Right ventricle myocardium superior (tissue), 1 donor: ENCODE measurements at places on chromosomes 5 and 9. TPM values are rescaled to one million over a fixed set of nuclear protein-coding genes. Genes with fewer than 3 reads are reported as not detected.
A peak's percentile ranks its signal among the peaks of the same experiment; 100 is the strongest.

DNA sequence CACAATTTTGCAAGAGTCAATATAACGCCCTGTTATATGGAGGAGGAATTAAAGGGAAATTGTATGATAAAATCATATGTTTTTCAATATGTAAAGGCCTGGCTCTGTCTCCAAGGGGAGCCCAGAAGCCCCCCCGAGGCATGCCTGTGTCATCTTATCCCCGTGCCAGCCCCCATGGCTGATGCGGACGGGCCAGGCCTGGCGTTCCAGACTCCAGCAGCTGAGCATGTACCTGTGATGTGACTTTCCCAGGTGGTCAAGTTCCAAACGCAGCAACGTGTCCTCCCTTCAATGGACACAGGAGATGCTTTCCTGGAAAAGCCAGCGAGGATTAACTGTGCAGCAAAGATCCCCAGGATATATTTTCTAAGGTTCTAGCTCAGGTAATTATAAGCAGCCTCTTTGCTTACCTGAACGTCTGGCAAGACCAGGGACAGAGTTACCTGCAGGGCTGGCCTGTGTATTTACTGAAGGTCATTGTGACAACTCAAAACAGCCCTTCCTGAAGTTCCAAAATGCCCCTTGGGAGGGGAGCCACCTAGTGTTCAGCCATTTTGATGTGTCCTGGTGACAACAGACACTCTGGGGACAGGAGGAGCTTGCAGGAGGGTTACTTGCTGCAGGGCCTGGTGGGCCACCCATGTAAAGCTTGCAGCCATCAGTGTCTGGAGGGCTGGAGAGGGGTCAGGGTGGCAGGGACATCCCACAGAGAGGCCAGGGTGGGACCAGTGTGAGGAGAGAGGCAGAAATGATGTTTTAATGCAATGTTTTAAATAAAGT lies 53.3 kb upstream of the RNU6ATAC start:
- DNase-seq: peak; percentile 33

The PCDH1 gene
- total RNA-seq: 15.8 TPM

DNA sequence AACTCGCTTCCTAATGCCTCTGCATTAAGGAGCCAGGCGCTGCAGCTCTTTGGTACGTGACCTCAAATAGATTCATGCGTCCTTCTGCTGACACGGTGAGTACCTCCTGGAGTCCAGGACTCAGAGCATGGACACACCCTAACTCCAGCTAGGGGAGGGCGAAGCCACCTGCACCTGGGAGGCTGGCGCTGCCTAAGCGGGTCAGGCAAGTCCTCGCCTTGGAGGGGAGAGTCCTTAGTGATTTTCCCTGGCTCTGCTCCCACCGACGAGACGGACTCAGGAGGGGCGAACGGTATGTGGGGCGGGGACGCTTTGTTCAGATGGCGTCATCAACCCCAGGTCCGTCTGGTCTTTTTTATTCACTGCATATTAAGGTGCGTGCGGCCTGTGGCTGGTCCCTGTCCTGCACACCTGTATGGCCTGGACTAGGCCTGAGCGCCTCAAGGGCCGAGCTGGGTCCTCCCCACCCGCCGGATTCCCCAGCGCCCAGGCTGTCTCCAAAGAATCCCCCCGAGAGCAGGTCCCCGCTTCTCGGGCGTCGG lies 50.3 kb downstream of the NSUN2 start:
- no peak for DNase-seq

The FAM221B gene
- not detected for total RNA-seq

- no peak for DNase-seq
These were observed 116.0 kb upstream of the SMIM23 start for GRCh38 chr5:171669571-171669970.

DNA sequence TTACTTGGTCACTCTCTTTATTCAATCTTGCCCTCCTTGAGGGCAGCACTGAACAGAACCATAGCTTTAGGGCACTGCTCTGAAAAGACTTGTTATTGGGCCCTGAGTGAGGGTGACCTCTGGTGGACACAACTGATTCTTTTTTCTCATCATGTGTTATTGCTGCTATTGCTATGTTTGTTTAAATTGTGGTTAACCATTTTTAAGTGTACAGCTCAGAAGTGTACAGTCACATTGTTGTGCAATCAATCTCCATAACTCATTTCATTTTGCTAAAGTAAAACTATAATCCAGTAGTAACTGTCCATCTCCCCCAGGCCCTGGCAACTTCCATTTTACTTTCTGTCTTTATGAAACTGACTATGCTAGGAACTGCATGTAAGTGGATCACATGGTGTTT lies 351.1 kb upstream of the RIOK2 start:
- no peak for DNase-seq

- no peak for DNase-seq
These were observed 153.5 kb upstream of the KIF2A start for GRCh38 chr5:62152394-62153087.

The CARD9 gene
- 0.78 TPM for total RNA-seq

DNA sequence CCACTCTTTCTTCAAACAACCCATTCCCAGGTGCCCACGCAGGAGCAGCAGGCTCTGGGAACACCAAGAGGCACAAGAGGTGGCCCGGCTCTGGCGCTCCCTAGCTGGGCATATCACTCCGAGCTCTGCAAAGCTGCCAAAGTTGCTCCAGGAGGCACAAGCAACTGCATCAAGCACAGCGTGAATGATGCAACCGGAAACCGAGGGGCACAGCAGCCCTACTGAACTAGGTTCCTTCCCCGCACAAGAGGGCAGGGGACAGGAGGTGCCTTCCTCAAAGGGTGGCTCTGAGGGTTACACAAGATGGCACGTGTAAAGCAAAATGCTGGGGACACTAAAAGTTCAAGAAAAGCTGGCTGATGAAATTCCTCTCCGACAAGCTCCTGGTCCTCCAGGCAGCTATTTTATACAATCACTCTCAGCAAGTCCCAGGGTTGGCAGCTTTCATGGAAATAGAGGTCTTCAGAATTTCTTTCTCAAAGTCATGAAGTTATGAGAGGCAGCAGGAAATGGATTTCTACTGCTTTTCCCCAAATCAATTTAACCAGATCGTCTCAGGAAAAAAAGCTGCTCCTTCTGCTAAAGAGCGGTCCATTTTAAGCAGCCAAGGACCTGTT lies 22.9 kb downstream of the PSMB7 start:
- DNase-seq: peak; percentile 54

DNA sequence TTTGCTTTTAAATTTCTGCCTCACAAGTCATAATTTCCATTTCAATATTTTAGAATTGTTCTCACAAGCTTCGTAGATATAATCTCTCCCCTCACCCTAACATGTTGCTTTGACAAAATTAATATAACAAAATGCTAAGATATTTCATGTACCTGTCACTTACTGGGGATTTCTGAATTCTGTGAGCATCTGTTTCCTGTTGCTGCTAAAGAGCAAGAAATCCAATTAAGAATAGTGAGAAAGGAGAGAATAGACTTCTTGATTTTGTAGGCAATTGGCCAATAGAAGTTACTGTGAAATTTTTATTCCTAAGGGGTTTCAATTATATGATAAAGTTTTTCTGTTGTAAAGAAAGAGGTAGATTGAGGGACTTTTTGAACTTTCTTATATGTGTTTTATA lies 796.5 kb upstream of the ARRDC3 start:
- no peak for DNase-seq

The GLRA1 gene
- not detected for total RNA-seq

DNA sequence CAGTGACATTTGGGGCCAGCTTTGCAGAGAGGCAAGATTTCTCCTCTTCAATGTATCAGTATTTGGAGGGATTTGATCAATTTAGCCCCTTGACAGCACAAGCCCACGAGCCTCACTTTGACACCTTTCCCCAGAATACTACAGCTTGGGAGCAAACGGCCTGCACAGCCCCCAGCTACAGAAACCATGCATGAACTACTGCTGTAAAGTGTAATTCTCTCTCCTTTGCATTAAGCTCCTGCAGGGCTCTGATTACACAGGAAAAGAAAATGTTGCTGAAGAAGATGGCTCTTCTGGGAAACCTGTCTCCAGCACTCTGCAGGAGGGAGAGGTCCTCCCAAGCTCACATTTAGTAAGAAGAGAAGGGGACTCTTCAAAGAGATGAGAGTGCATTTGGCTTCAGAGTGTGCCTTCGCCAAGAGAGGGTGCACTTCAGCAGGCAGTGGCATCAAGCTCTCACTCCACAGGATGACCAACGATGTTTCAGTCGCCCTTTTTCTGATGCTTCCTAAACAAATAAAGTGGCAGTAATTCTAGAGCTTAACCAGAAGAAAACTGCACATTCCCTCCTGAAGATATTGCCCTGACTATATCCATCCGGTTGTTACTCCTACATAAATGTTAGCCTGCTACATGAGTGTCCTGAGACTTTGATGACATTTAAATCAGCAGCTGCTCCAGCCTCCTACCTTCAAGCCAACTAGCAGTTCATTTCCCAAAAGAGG lies 272.2 kb downstream of the AUH start:
- DNase-seq: no peak
